ENCODE measurements at places on chromosomes 2 and 18.

DNA sequence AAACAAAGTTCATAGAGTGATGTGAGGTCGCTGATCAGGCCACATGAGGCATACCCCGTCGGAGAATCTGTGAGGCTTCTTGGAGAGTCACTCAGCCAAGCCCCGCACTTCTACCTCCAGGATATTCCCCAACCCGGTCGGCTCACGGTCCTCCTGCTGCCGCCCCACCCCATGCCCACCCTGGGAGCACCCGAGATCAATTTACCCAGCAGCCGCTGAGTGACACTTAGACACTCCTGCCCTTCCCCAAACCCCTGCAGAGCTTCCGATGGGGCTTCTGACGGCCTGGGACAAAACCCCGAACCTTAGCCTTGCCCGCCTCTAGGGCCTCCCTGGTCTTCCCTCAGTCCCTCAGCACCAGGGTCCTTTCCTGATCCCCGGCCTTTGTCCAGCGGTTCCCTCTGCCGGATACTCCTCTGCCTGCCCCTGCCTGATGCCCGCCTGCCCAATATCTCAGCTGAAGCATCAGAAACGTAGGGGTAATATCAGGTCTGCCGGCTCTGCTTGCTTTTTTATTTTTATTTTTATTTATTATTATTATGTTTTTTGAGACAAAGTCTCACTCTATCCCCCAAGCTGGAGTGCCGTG is 18.9 kb upstream of the OTOS start:
- DNase-seq: no peak

GRCh38 chr2:174342686-174343342 is 8.1 kb downstream of the SP9 start:
- DNase-seq: no peak

DNA sequence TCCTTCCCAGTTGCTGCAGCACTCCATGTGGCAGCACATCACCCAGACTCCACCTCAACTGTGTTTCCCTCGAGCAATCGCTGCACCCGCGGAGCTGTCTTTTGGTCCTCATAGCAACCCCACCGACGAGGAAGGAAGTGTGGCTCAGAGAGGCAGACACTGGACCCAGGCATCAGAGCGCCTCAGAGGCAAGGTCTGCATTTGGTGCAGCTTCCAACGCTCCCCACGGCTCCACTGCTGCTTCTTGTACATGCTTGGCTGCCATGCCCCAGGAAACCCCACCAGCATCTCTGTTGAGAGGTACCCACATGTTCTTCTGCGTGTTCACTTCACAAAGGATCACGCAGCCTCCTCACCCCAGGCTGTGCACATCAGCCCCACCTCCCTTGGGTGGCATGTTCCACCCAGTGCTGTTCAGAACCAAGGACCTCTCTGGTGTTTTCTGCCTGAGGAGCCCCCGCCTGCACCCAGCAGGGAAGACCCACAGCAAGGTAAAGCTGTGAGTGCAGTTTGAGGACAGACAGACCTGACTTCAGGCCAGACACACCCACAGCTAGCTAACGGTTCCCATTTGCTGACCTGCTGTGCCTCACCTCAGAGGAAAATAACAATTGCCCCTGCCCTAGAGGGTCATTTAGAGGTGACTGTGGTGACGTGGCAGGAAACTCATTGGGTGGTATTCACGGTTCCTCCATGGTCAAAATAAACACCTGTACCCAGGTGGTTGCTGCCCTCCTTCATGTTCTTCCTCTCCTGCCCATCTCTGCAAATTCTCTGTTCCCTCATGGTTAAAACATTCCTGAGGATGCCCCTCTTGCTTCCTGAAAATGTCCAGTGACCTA is 326.3 kb upstream of the MYT1L start:
- DNase-seq: no peak

GRCh38 chr2:71512386-71512785 is 59.0 kb downstream of the DYSF start:
- DNase-seq: no peak

DNA sequence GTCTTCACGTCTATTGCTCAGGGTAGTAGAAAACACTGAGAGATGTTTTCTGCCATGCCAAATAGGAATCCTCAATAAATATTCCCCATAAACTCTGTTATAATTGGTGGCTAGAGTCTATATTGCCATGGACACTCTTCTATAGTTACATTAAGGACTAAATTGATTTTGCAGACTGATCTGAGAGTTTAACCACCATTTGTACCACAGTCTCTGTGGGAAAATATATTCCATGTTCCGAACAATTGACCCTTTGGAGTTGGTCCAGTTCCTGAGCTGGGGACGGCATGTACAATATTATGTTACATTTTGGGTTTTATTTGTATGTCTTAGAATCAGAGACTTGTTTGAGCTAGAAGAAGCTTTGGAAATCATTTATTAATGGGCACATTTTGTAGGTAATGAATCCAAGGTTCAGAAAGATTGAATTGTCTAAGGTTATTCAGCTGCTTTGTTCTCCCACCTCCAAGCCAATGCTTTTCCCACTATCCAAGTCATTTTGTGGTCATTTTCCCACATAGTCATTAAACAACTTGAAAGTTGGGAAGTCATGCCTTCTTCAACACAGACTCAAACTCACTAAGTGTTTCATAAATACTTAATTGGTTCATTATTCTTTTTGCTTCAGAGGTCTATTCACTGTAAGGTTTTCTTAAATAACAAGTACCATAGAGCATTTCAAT is 5.1 kb upstream of the PPP1CB start:
- no peak for DNase-seq

GRCh38 chr2:171266102-171266501 is 105.4 kb upstream of the TLK1 start:
- DNase-seq: no peak

GRCh38 chr2:31138037-31138962 is at the start of gene GALNT14:
GALNT14 (minus strand) TSS chr2:31138440; CDS start chr2:31138086, 354 bp downstream.
- DNase-seq: peak; percentile 30

DNA sequence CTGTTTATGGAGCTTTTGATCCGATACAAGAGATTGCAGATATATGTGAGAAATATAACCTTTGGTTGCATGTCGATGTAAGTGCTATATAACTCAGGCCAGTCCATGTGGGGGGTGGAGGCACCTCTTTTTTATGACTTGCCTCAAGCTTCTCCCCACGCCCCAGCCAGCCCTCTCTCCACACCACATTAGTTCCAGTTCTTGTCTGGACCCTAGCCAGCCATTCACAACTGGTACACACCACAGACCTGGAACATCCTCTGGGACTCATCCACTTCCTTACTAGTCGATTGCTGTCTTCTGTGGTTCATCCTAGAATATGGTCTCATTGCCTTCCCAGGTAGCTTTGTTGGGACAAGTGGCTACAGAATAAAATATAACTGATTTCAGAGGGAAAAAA is 31.0 kb downstream of the GAD1 start:
- DNase-seq: no peak

- no peak for DNase-seq
Observed at GRCh38 chr2:38648107-38648761, 17.7 kb upstream of the GALM start.

Data from stimulated activated CD4-positive, alpha-beta T cell treated with anti-CD3 and anti-CD28 coated beads, Interleukin-12 subunit alpha, Interleukin-12 subunit beta, amount 100 ng/mL, for 48 hours (primary cell).